Right lung (tissue), 10 donors: ENCODE measurements at places on chromosomes 11 and 22. TPM values are rescaled to one million over a fixed set of nuclear protein-coding genes. Genes with fewer than 3 reads are reported as not detected.

Gene MS4A12
- not detected for polyA plus RNA-seq

Gene RGL4
- polyA plus RNA-seq = 2.7 TPM

Gene NECTIN1
- 22.0 TPM for polyA plus RNA-seq

Gene UBQLN3
- polyA plus RNA-seq = not detected

Gene YPEL1
- 19.6 TPM for polyA plus RNA-seq

Gene OR5A1
- 0.04 TPM for polyA plus RNA-seq

Gene C11orf21
- polyA plus RNA-seq = 2.5 TPM

Gene APOL5
- not detected for polyA plus RNA-seq

Gene MGAT3
- 15.3 TPM for polyA plus RNA-seq

Gene OR2AG1
- polyA plus RNA-seq = 0.05 TPM

Gene MOV10L1
- polyA plus RNA-seq = 3.8 TPM

Gene GAB4
- not detected for polyA plus RNA-seq

Gene ACCS
- polyA plus RNA-seq = 45.6 TPM

Gene ANO1
- polyA plus RNA-seq = 5.8 TPM

Gene SCGB1A1
- polyA plus RNA-seq = 59.5 TPM

Gene MUC5B
- 0.54 TPM for polyA plus RNA-seq

Gene LGALS12
- polyA plus RNA-seq = 0.32 TPM

Gene HPX
- 5.3 TPM for polyA plus RNA-seq

Gene MOB2
- polyA plus RNA-seq = 38.8 TPM

Gene GUCY1A2
- polyA plus RNA-seq = 26.8 TPM

Gene RAG2
- 0.13 TPM for polyA plus RNA-seq

Gene SLC15A3
- polyA plus RNA-seq = 17.5 TPM

Gene BIRC3
- polyA plus RNA-seq = 4.7 TPM

Gene ASRGL1
- 3.3 TPM for polyA plus RNA-seq

Gene GPHA2
- polyA plus RNA-seq = 0.15 TPM

Gene OOSP3
- not detected for polyA plus RNA-seq

Gene OR51E2
- polyA plus RNA-seq = 0.09 TPM
